RPMI7951 (cell line): ENCODE measurements at places on chromosomes 5 and 9. TPM values are rescaled to one million over a fixed set of nuclear protein-coding genes. Genes with fewer than 3 reads are reported as not detected.

LCN10 gene
- 0.10 TPM in 1 of 2 replicates, not detected in the other for total RNA-seq

PCDHGA1 gene
- 3.3 and 3.7 TPM in 2 replicates for total RNA-seq

QSOX2 gene
- total RNA-seq, result 9.1 and 9.9 TPM in 2 replicates

GABRA6 gene
- not detected in 2 replicates for total RNA-seq

F2RL2 gene
- 18.7 and 24.2 TPM in 2 replicates for total RNA-seq

PITX1 gene
- total RNA-seq, result 0.49 TPM in 1 of 2 replicates, not detected in the other

SLC1A3 gene
- total RNA-seq, result 48.9 and 58.8 TPM in 2 replicates

TAF1L gene
- total RNA-seq, result not detected in 2 replicates

RAB3C gene
- total RNA-seq, result not detected in 2 replicates

BAAT gene
- not detected in 2 replicates for total RNA-seq

ADAMTS12 gene
- total RNA-seq, result 30.0 and 31.7 TPM in 2 replicates

SLC9A3 gene
- 0.84 and 0.88 TPM in 2 replicates for total RNA-seq

STK32A gene
- 0.84 and 1.8 TPM in 2 replicates for total RNA-seq

MAPK9 gene
- total RNA-seq, result 18.0 and 19.0 TPM in 2 replicates

PCDHA9 gene
- total RNA-seq, result not detected in 2 replicates

FOXD4L4 gene
- 0.20 TPM in 1 of 2 replicates, not detected in the other for total RNA-seq

JMY gene
- total RNA-seq, result 3.4 and 3.6 TPM in 2 replicates

CMYA5 gene
- 0.12 and 0.20 TPM in 2 replicates for total RNA-seq

FOXD4L6 gene
- total RNA-seq, result not detected in 2 replicates

ARL14EPL gene
- 0.20 TPM in 1 of 2 replicates, not detected in the other for total RNA-seq

CCDC152 gene
- total RNA-seq, result 0.60 and 0.78 TPM in 2 replicates

HK3 gene
- not detected in 2 replicates for total RNA-seq

TMEM171 gene
- 9.4 and 11.9 TPM in 2 replicates for total RNA-seq

GZMA gene
- total RNA-seq, result not detected in 2 replicates

HRCT1 gene
- total RNA-seq, result 0.20 TPM in 1 of 2 replicates, not detected in the other

PCDHGA9 gene
- 0.88 and 1.1 TPM in 2 replicates for total RNA-seq

DRD1 gene
- not detected in 2 replicates for total RNA-seq

ADAMTS19 gene
- total RNA-seq, result not detected in 2 replicates

PHF24 gene
- not detected in 2 replicates for total RNA-seq

MYOT gene
- not detected in 2 replicates for total RNA-seq

PHYHD1 gene
- 1.7 and 1.8 TPM in 2 replicates for total RNA-seq

MEF2C gene
- total RNA-seq, result 20.8 and 32.1 TPM in 2 replicates

IL3 gene
- not detected in 2 replicates for total RNA-seq

SCGB3A1 gene
- total RNA-seq, result not detected in 2 replicates

SNAPC4 gene
- total RNA-seq, result 4.6 and 4.9 TPM in 2 replicates

RMI1 gene
- total RNA-seq, result 6.6 and 7.3 TPM in 2 replicates

ANKDD1B gene
- total RNA-seq, result not detected in 2 replicates

RNF183 gene
- total RNA-seq, result not detected in 2 replicates

PPP3R2 gene
- not detected in 2 replicates for total RNA-seq

PCDHGC3 gene
- 75.6 and 81.8 TPM in 2 replicates for total RNA-seq

ZNF883 gene
- total RNA-seq, result 1.8 and 4.2 TPM in 2 replicates

SLC25A25 gene
- 4.6 and 8.5 TPM in 2 replicates for total RNA-seq

PDLIM4 gene
- 0.48 TPM in 1 of 2 replicates, not detected in the other for total RNA-seq

MLANA gene
- total RNA-seq, result not detected in 2 replicates

AFF4 gene
- total RNA-seq, result 23.8 and 27.4 TPM in 2 replicates

UTP15 gene
- 14.7 and 19.0 TPM in 2 replicates for total RNA-seq

TEX48 gene
- total RNA-seq, result not detected in 2 replicates

ANKRD31 gene
- total RNA-seq, result under 0.01 TPM in 1 of 2 replicates, not detected in the other

IL9 gene
- total RNA-seq, result not detected in 2 replicates

CFAP77 gene
- 0.29 TPM in 1 of 2 replicates, not detected in the other for total RNA-seq

PTGR1 gene
- 86.5 and 92.4 TPM in 2 replicates for total RNA-seq

ORM2 gene
- total RNA-seq, result not detected in 2 replicates

AQP7 gene
- not detected in 2 replicates for total RNA-seq

GRK6 gene
- 26.9 and 27.4 TPM in 2 replicates for total RNA-seq

ADCY2 gene
- total RNA-seq, result under 0.01 TPM in 1 of 2 replicates, not detected in the other

TRPM6 gene
- under 0.01 TPM in 1 of 2 replicates, not detected in the other for total RNA-seq

ARHGEF37 gene
- total RNA-seq, result 0.24 and 0.29 TPM in 2 replicates

SET gene
- 266 and 329 TPM in 2 replicates for total RNA-seq

CCNI2 gene
- total RNA-seq, result 2.0 TPM in 1 of 2 replicates, not detected in the other
